ENCODE measurements at places on chromosomes 5 and 9.

- no peak for DNase-seq
These were observed 39.1 kb upstream of the MSH3 start for GRCh38 chr5:80615266-80615914.

- no peak for DNase-seq
These were observed 63.6 kb downstream of the PPIC start for GRCh38 chr5:122972877-122973276.

DNA sequence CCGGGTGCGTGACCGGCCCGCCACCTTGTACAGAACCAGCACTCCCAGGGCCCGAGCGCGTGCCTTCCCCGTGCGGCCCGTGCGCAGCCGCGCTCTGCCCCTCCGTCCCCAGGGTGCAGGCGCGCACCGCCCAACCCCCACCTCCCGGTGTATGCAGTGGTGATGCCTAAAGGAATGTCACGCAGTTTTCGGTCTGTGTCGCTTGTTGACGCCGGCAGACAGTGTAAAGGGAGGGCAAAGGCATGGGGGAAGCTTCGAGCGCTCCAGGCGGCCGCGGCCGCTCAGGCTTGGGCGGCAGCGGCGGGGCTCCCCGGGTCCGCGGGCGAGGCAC is 1.3 kb downstream of the LRRC26 start:
- no peak for DNase-seq

GRCh38 chr5:134446938-134447337 is 35.3 kb upstream of the CDKN2AIPNL start:
- no peak for DNase-seq

GRCh38 chr9:89473762-89474469 is 24.0 kb downstream of the SEMA4D start:
- DNase-seq = no peak

DNA sequence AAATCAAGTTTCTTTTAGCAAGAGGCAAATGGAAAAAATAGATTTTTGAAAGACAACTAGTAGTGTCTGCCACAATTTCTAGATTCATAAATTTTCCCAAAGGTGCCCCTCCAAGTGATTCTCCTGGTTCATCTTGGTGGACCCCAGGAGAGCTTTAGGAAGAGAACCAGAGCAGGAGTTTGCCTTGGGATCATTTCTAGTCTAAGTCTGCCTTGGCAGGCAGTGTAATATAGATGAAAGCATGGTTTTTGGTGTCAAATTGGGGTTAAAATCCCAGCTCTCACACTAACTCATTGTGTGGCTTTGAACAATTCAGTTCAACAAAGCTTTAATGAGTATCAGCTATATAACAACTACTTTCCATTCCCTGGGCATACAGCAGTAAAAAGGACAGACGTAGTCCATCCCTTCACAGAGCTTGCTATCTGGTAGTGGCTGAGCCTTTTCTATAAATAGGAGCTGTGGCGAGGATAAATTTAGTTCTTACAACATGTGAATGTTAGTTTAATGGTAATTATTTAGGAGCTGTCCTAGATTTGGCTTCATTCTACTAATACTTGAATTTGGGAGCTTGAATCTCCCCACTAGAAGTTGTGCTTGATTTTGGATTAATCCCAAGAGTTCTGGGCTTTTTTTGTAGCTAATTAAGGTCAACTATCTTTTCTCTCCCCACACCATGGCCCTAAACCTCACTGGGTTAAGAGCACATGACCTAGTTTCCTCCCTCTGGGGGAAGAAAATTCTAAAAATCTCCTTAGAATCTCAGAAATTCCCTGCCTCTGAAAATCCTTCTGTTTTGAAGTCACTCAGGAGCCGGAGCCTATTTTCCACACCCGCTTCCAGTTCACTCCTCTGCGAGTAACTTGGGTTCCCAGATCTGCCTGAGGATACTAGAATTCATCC is 197.8 kb downstream of the PCSK1 start:
- no peak for DNase-seq

GRCh38 chr9:138053996-138054752 is 176.6 kb downstream of the CACNA1B start:
- DNase-seq = no peak

- DNase-seq = no peak
These were observed 75.4 kb downstream of the NFIB start for GRCh38 chr9:14238518-14238917.

DNA sequence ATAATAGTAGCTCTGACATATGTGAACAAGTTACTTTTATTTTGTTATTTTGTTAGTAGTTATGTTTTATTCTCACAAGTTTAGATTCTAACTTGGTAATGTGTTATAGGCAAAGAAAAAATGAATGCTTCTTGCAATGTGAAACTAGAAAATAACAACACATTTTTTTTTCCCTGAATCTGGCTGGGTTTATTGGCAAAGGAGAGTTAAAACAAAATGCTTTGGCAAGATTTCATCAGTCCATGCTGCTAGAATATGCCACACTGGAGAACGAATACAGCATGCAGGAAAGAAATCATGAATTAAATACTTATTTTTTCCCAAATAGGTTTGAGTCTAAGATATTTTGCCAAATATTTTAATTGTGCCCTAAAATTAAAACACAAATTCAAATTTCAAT is 1048.1 kb upstream of the ACO1 start:
- no peak for DNase-seq

- DNase-seq = no peak
These were observed 11.1 kb downstream of the UNC13B start for GRCh38 chr9:35172878-35173277.

GRCh38 chr9:1946526-1947283 is 68.4 kb upstream of the SMARCA2 start:
- no peak for DNase-seq

- DNase-seq = no peak
These were observed 939 bp downstream of the GOLGA1 start for GRCh38 chr9:124939944-124940343.

DNA sequence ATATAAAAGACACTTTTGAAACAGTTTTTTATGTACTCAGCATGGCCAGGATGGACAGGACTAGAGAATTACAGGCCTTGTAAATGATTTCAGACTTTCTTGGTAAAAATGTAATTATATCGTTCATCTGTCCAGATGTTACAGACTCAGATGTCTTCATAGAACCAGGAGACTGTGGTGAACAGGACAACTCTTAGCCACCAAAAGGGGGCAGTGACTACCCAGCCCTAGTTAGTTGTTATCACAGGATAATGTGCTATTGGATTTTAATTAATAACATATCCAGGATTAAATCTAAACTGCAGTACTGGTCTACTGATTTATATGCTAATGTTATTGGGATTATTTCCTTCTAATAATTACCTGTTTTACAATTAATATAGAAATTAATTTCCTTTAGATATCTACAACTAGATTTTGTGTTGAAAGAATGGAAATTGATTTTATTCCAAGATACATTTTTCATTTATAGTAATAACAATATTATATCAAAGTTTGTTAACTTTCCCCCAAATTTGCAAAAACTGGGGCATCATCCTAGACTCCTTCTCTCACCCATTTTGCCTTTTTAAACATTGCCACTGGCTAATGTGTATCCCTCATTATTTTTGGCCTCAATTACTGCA is 99.4 kb downstream of the MTREX start:
- DNase-seq = no peak

- no peak for DNase-seq
These were observed 526.3 kb downstream of the GABRG2 start for GRCh38 chr5:162593881-162594280.

- no peak for DNase-seq
These were observed 69.0 kb upstream of the GGTA1 start for GRCh38 chr9:121568343-121569265.

GRCh38 chr5:135457424-135458071 is 5.4 kb upstream of the TIFAB start:
- peak; percentile 30 for DNase-seq

DNA sequence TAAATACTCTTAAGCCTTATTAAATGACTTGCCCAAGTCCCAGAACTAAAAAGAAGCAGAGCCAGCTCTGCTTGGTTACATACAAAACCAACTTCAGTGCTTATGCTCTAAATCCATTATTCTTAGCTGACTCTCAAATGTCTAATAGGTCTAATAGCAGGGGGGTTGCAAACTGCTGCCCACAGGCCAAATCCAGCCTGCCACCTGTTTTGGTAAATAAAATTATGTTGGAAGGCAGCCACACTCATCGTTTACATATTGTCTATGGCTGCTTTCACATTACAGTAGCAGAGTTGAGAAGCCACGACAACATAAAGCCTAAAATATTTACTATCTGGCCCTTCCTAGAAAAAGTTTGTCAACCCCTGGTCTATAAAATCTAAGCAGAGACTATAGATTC is 69.0 kb downstream of the KLHL3 start:
- no peak for DNase-seq

DNA sequence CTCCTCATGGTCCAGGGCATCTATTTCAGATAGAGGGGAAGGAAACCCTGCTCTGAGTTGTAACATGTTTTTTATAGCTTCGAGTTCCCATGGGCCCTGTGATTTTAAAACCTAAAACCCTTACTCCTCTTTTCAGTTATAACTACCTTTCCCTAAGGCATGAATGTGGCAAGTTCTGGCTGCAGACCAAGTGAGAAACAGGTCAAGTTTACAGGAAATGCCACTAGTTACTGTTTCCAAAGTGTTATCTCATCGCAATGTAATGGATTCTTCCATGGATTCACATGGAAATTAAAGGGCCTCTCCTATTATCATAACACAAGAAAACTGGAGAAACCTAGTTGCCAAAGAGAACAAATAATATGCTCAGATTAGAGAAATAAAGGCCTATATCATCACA is 574.5 kb upstream of the GRAMD2B start:
- DNase-seq = no peak

DNA sequence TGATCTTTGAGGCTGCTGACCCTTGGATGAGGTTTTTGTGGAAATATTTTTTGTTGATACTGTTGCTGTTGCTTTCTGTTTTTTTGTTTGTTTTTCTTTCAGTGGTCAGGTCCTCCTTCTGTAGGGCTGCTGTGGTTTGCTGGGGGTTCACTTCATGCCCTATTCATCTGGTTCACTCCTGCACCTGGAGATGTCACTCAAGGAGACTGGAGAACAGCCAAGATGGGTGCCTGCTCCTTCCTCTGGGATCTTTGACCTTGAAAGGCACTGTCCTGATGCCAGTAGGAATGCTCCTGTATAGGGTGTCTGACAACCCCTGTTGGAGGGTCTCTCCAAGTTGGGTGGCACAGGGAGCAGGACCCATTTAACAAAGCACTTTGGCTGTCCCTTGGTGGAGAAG is 67.0 kb upstream of the ACTBL2 start:
- no peak for DNase-seq

GRCh38 chr9:85079349-85079748 is 409.8 kb downstream of the NTRK2 start:
- DNase-seq = no peak

GRCh38 chr9:124696101-124696500 is 75.0 kb downstream of the NR6A1 start:
- DNase-seq = no peak

GRCh38 chr5:57816108-57816507 is 333.5 kb upstream of the ACTBL2 start:
- DNase-seq = no peak

- DNase-seq = no peak
These were observed 21.8 kb upstream of the PRUNE2 start for GRCh38 chr9:76927540-76928240.

- no peak for DNase-seq
These were observed 10.5 kb downstream of the GPBP1 start for GRCh38 chr5:57184322-57184721.

GRCh38 chr9:81601639-81602623 is 87.4 kb downstream of the TLE1 start:
- DNase-seq = no peak

- DNase-seq = no peak
These were observed 17.5 kb downstream of the TMEM171 start for GRCh38 chr5:73137563-73138530.

GRCh38 chr9:102474357-102474756 is 520.8 kb upstream of the CYLC2 start:
- DNase-seq = no peak

DNA sequence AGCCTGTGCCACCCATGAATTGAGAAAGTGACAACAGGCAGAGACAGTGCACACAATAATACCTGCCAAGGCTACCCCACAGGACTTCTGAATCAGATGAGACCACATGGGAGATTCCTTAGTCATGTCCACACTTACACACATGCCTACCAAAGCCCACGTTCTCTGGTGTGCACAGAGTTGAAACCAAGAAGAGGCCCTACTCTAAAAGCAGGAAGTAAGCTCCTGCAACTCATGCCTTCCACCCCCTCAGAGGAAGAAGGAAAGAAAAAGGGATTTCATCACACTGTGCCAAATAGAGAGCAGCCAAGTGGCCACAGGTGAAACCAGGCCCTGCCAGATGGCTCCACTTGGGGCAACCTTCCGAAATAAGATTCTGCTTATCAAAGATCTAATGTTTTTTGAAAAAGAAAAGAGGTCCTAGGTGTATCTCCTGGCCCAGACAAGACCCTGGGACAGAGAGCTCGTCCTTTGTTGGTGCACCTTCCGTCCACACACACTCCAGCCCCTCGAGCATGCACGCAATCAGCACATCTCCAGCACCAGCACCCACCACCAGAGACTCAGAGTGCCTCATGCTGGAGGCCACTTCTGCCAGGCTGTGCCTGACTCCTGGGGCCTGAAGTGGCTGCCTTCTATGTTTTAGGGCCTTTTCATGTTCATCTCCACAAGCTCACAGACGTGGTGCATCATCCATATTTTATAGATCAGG is 114.6 kb upstream of the SPOCK1 start:
- DNase-seq = no peak

GRCh38 chr9:131999692-132000551 is 79.7 kb downstream of the MED27 start:
- DNase-seq = no peak

GRCh38 chr9:100492952-100493351 is 20.0 kb downstream of the TMEFF1 start:
- DNase-seq = no peak

DNA sequence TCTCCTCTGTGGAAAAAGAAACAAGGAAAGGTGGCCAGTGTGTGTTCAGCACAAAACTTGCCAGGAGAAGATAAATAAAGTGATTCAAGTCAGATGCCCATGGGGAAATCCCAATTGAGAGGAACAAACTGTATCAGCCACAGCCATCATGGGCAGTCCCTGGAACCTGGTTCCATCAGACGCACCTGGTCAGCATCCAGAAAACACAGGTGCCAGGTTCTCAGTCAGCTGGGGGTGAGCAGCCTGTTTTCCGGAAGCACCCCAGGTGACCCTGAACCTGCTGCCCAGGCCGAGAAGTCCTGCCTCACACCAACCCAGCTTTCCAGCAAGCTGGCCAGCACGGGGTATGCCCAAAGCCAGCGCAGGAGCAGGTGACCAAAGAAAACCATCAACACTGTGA is 30.5 kb downstream of the PTCH1 start:
- no peak for DNase-seq

DNA sequence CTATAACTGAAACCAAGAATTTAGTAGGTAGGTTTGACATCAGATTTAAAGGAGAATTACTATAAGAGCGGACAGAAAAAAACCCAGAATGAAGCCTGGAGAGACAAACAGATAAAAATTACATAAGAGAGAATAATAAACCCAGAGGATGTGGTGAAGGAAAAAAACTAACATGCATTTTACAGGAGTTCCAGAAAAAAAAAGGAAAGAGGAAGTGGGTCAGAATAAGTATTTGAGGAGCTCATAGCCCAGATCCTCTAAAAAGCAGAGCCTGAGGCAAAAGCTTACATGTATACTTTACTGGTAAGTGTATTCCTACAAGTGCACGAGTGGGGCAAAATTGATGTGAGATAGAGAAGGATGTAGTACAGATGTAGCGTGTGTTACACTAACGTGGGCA is 43.1 kb upstream of the NAA35 start:
- no peak for DNase-seq

GRCh38 chr9:135163023-135163780 is 75.7 kb downstream of the OLFM1 start:
- DNase-seq = no peak
